ENCODE measurements at places on chromosomes 11 and 22. TPM values are rescaled to one million over a fixed set of nuclear protein-coding genes. Genes with fewer than 3 reads are reported as not detected.
A peak's percentile ranks its signal among the peaks of the same experiment; 100 is the strongest.

DNA sequence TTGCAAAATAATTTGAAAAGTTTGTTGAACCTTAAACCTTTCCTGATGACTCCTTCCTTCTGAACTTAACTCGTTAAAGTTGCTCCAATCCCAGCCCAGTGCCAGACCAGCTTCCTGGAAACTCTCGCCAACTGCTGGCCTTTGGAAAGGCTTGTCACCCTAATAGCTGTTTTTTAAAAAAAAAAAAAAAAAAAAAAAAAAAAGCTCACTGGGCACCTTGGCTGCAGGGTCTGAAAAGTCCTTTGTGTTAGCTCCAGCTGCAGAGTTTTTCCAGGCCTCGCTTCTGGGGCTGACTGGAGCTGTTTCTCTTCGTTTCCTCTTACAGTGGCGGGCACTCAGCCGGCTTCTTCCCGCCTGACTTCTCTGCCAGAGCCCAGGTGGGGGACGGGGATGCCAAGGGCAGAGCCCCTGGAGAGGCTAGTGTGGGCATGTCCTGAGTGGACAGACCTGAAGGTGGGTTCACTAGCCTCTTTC lies 25.1 kb downstream of the KCNQ1OT1 start:
- H3K27me3 ChIP-seq = no peaks in the 10 kb centered on the region
- H3K27ac ChIP-seq = no peak overlapping the region
- DNase-seq = no peak
- no peaks in the 10 kb centered on the region for H3K4me1 ChIP-seq

- no peak overlapping the region for H3K4me3 ChIP-seq
- peaks cover 12% of the 10 kb centered on the region for H3K36me3 ChIP-seq
- no peak for DNase-seq
- no peaks in the 10 kb centered on the region for H3K27me3 ChIP-seq
- H3K27ac ChIP-seq = no peak overlapping the region
Observed at GRCh38 chr22:20520093-20520511, 12.7 kb downstream of the MED15 start.

DNA sequence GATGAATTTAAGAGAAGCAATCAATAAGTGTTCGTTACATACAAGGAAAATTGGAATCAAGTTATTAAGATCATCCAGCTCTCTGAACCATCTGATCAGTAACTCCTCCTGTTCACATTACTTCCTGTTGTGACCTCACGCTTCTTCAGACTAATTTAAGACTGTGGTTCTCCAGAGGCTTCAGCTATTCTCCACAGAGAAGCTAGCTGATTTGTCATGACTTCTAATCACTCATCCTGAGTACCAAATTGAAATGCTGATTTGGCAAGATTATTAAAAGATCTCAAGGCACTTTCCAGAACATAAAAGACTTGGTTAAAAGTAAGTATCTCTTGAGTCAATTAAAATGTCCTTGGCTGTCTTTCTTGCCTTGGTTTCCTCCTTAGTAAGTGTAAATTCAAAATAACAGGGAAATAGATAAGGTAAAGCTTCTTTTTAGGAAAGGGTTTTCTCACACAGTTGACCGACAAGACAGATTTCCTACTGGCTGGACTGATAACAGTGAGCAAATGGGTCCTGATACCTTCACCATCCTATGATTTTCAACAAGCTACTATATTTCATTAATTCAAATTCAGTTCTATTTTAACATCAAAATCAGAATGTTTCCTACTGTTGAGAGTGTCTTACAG lies 38.5 kb downstream of the GAB2 start:
- no peak overlapping the region for H3K27ac ChIP-seq
- no peak for DNase-seq
- H3K36me3 ChIP-seq = no peaks in the 10 kb centered on the region
- no peak overlapping the region for H3K4me3 ChIP-seq
- H3K27me3 ChIP-seq = no peaks in the 10 kb centered on the region

DNA sequence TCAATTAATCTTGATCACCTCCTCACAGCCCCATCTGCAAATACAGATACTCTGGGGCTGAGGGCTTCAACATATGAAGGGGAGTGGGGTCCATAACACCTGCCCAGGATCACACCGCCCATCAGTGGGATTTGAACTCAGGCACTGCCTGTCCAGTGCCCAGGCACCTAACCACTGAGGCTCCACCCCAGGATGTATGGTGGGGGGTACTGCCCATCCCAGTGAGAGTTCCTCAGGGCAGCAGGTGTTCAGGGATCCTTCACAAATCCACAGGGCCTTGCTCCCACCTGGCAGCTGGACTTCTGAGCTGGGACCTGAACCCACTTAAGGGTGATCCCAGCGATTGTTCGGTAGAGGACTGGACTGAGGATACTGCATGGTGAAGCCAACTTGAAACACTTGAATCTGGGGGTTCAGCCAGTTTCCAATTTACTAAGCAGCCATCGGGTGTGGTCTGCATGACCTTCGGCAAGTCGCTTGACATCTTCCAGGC lies 33.3 kb downstream of the PRDM11 start:
- no peaks in the 10 kb centered on the region for H3K36me3 ChIP-seq
- peak overlapping the region; percentile 46 for H3K4me3 ChIP-seq
- H3K27ac ChIP-seq = peak overlapping the region; percentile 73
- H3K27me3 ChIP-seq = no peaks in the 10 kb centered on the region
- H3K4me1 ChIP-seq = peaks cover 16% of the 10 kb centered on the region

- DNase-seq = no peak
- no peaks in the 10 kb centered on the region for H3K4me1 ChIP-seq
- H3K36me3 ChIP-seq = no peaks in the 10 kb centered on the region
- H3K27ac ChIP-seq = no peak overlapping the region
Observed at GRCh38 chr11:105824457-105825013, 197.5 kb downstream of the MSANTD4 start.

GRCh38 chr22:32466496-32466895 lies 2.2 kb upstream of the BPIFC start:
- peaks cover 17% of the 10 kb centered on the region for H3K27me3 ChIP-seq
- no peaks in the 10 kb centered on the region for H3K4me1 ChIP-seq
- no peaks in the 10 kb centered on the region for H3K36me3 ChIP-seq
- no peak overlapping the region for H3K27ac ChIP-seq
- no peak overlapping the region for H3K4me3 ChIP-seq

Gene BLID
- not detected for total RNA-seq

Gene CHRDL2
- total RNA-seq = not detected

DNA sequence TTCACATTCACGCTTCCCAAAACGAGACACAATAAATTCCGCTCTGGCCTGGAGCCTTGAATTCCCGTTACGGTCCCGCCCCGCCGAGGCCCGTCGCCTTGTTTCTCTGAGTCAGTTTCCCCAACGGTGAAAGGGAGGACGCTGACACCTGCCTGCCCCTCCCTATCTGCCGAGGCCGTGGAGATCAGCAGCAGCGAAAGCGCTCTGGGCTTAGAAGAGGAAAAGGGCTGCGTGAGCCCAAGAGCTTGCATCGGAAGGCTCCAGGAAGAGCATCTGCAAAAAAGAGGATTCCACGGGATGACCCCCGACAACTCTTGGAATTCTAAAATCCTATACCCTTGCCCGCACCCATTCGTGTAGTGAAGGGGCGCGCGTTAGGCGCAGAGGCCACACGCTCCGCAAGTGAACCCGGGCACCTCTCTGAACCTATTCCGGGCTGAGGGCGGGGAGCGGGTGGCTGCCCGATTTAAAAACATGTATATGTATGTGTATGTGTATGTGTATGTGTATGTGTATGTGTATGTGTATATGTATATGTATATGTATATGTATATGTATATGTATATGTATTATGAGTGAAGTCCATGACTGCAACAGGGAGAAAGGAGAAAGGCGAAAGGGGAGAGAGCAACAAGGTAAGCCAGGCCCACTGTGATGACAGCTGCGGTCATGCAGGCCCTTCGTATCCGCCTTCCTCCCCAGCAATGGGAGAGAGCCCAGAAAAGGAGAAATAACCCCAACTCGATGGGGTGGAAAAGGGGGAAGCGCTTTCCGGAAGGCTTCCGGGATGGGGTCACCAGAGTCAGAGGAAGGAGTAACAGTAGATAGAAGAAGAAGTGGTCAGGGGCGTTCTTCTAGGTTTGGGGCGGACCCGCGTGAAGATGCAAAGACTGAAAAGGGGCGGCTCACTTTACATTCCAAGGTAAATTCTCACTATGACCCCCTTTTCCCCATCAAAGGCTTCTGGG lies 948 bp upstream of the MRTFA start:
- H3K4me3 ChIP-seq = peak overlapping the region; percentile 76
- no peaks in the 10 kb centered on the region for H3K27me3 ChIP-seq
- DNase-seq = peak; percentile 29
- H3K4me1 ChIP-seq = peaks cover 25% of the 10 kb centered on the region
- peak overlapping the region; percentile 96 for H3K27ac ChIP-seq

GRCh38 chr22:17897858-17898257 lies 123.6 kb upstream of the BID start:
- H3K4me3 ChIP-seq = no peak overlapping the region
- H3K4me1 ChIP-seq = peaks cover 17% of the 10 kb centered on the region
- H3K27ac ChIP-seq = peak overlapping the region; percentile 23
- DNase-seq = no peak

Gene CRYBB2
- not detected for total RNA-seq

GRCh38 chr22:29670626-29671025 lies 49.2 kb upstream of the CABP7 start:
- no peak for DNase-seq
- H3K4me1 ChIP-seq = no peaks in the 10 kb centered on the region
- H3K27ac ChIP-seq = no peak overlapping the region
- no peaks in the 10 kb centered on the region for H3K27me3 ChIP-seq

- H3K27me3 ChIP-seq = no peaks in the 10 kb centered on the region
- H3K27ac ChIP-seq = no peak overlapping the region
- no peaks in the 10 kb centered on the region for H3K36me3 ChIP-seq
- no peaks in the 10 kb centered on the region for H3K4me1 ChIP-seq
Observed at GRCh38 chr11:38272376-38272775, 1674.3 kb upstream of the RAG2 start.

Gene MRPL11
- 48.6 TPM for total RNA-seq

DNA sequence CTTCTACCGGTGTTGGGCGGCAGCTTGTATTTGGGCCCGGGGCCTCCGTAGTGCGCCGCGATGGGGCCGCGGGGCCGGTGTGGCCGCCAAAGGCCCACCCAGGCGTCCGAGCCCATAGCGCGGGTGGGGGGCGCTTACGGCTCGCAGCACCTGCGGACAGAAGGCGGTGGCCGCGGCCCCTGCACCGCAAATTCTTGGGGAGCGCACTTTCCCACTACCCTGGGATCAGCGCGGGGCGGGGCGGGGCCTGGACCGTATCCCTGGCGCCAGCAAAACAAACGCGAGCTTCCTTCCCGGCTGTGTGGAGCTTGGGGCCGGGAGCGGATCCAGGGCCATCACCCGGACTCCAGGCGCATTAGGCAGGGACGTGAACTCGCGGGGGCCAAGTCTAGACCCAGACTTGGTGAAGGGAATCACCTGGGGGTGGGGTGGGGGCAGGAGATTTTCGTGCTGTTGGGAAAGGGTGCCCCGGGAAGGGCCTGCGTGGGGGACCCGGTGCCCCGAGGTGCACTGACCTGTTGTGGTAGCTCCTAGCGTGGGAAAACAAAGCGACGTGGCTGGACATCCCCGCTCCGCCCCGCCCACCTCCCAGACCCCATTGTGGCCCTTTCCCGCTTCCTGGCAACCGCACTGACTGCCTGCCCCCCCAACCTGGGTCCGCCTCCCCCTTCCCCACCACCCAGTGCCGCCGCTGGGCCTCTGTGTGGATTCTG lies 2.3 kb upstream of the TYMP start:
- peak overlapping the region; percentile 86 for H3K27ac ChIP-seq
- DNase-seq = peak; percentile 57
- peaks cover 47% of the 10 kb centered on the region for H3K27me3 ChIP-seq
- H3K4me1 ChIP-seq = peaks cover 7% of the 10 kb centered on the region

DNA sequence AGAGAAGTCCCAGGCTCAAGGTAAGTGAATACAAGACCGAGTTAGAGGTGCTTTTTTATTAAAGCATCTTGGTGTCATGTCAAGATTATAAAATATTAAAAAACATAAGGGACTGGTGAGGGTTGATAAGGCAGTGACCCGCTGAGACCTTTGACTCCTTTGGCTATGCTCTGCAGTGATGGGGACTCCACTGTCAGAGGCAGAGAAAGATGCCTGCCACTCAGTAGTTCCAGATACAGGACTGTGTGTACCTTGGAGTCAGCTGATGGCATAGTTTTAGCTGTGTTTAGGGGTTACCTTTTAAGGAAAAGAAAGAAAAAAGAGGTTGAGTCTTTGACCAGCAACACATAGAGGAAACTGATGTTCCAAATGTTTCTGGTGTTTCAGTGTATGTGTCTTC lies 40.8 kb downstream of the SHISA8 start:
- H3K36me3 ChIP-seq = peaks cover 61% of the 10 kb centered on the region
- DNase-seq = no peak
- no peak overlapping the region for H3K4me3 ChIP-seq
- H3K27ac ChIP-seq = no peak overlapping the region
- H3K27me3 ChIP-seq = no peaks in the 10 kb centered on the region
- H3K4me1 ChIP-seq = peaks cover 9% of the 10 kb centered on the region

DNA sequence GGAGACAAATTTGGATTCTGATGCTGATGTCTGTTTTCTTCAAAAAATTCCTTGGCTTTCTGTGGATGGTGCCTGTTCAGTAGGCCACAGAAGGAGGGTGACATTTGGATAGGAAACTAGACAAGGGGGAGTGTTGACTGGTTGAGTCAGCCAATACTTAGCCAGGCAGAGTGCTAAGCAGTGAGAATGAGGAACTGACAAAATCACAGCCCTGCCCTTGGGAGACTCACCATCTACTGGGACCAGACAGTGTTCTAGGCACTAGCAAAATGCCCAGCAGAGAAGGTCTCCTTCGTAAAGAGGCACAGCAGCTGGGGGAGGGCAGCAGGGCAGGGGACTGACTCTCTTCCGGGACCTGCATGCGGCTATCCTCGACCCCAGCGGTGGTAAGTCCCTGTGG lies 190.2 kb downstream of the DSCAML1 start:
- H3K36me3 ChIP-seq = no peaks in the 10 kb centered on the region
- DNase-seq = no peak
- H3K4me3 ChIP-seq = no peak overlapping the region
- no peak overlapping the region for H3K27ac ChIP-seq
- H3K4me1 ChIP-seq = no peaks in the 10 kb centered on the region
- no peaks in the 10 kb centered on the region for H3K27me3 ChIP-seq

DNA sequence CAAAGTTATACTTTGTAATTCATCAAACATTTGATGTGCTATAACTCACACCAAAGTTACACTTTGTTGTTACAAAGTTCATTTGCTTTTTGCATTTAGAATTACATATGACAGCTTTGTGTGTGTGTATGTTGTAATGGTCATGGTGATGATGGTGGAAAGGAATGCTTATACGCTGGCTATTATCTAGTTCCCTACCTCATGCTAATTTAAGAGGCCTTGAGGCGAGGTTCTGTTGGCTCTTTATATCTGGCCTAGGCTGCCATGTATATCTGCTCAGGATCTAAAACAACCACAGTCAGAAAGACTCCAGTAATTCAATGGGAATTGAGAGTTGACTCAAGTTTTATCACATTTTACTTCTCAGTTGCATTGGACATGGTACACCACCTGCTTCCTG lies 123.4 kb downstream of the SLC17A6 start:
- H3K27me3 ChIP-seq = no peaks in the 10 kb centered on the region
- no peak for DNase-seq
- peaks cover 8% of the 10 kb centered on the region for H3K4me1 ChIP-seq
- H3K27ac ChIP-seq = no peak overlapping the region
- no peaks in the 10 kb centered on the region for H3K36me3 ChIP-seq
- H3K4me3 ChIP-seq = no peak overlapping the region

- H3K4me3 ChIP-seq = no peak overlapping the region
- H3K27ac ChIP-seq = no peak overlapping the region
- H3K27me3 ChIP-seq = no peaks in the 10 kb centered on the region
Observed at GRCh38 chr11:78615724-78616123, 41.1 kb upstream of the NARS2 start.

All from gastrocnemius medialis (tissue), 4 donors.